ENCODE measurements at places on chromosomes 3 and 15.

- DNase-seq = no peak
Measured at GRCh38 chr15:99986297-99987118, 253.3 kb upstream of the LYSMD4 start.

GRCh38 chr15:31219221-31219620, 107.4 kb upstream of the KLF13 start:
- DNase-seq = no peak

GRCh38 chr15:70669966-70670658, 93.2 kb downstream of the UACA start:
- DNase-seq = no peak

- no peak for DNase-seq
Measured at GRCh38 chr3:194801461-194802432, 116.1 kb downstream of the FAM43A start.

DNA sequence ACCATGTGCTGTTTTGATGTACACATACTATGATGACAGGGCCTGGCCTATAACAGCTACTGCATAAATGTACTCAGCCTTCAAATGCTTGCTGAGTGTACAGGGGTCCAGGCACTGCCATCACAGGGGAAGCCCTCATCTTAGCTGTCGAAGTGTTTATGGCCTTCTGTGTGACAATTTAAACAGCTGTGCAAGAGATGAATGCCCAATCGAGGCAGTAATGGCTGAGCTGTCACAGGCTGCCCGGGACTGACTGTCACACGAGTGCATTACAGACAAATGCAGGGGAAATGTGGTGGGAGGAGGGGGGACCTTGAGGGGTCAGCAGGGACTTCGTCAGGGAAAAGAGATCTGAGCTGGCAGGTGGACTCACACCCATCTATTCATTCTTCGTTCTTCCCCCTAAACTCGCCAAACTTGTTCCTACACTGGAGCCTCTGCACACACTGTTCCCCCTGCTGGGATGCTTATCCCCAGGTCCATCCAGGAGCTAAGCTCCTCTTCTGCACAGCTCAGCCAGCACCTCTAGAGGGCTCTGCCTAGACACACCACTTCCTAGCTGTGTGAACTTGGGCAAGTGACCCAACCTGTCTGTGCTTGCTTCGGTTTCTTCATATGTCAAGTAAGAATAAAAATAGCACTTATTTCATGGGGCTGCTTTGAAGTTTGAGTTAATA, 156.2 kb upstream of the IQSEC1 start:
- no peak for DNase-seq

GRCh38 chr3:71258116-71258515, 325.4 kb downstream of the FOXP1 start:
- DNase-seq = no peak
